ENCODE measurements at places on chromosomes 16 and 17. TPM values are rescaled to one million over a fixed set of nuclear protein-coding genes. Genes with fewer than 3 reads are reported as not detected.
A peak's percentile ranks its signal among the peaks of the same experiment; 100 is the strongest.

- no peak for DNase-seq
Observed at GRCh38 chr17:49434821-49435670, 20.4 kb upstream of the PHB1 start.

LIG3 gene
- total RNA-seq: 38.8 TPM

SRCIN1 gene
- total RNA-seq: 10.6 TPM

- DNase-seq: peak; percentile 68
Observed at GRCh38 chr17:10738521-10739258, 8.9 kb upstream of the TMEM220 start.

DNA sequence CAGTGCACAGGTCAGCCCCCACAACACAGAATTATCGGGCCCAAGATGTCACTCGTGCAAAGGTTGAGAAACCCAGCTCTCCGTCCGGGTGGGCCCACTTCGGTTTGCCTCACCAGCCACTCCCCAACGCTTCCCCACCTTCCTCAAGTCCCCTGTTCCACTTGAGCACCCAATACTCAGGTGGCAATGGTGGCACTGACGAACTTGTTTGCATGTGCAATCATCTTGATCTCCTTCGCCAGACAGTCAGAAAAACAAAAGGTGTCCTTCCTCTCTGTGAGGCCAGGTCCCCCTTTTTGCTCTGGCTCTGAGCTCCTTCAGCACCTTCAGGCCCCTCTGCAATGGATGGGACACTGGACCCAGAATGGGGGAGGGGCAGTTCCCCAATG is 3.7 kb downstream of the GGA2 start:
- DNase-seq: peak; percentile 80

DNA sequence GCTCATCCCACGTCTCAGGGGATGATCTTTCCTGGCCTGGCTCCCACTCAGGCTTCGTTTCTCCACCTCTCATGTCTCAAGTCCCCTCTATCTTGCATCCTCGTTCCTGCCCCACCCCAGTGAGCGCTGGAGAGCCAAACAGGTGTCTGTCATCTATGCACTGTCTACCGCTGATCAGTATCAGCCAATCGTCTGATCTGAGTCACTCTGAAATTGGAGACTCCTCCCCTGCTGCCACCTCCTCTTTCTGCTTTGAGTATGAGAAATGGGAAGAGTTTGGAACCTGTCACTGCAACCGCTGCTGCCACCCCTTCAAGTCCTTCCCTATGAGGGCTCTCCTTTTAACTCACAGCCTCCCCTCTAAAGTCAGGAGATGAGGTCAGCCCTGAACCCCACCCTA is 28.0 kb downstream of the FZD2 start:
- no peak for DNase-seq

SOCS3 gene
- 125 TPM for total RNA-seq

CRISPLD2 gene
- 319 TPM for total RNA-seq

METTL2A gene
- 15.5 TPM for total RNA-seq

DNA sequence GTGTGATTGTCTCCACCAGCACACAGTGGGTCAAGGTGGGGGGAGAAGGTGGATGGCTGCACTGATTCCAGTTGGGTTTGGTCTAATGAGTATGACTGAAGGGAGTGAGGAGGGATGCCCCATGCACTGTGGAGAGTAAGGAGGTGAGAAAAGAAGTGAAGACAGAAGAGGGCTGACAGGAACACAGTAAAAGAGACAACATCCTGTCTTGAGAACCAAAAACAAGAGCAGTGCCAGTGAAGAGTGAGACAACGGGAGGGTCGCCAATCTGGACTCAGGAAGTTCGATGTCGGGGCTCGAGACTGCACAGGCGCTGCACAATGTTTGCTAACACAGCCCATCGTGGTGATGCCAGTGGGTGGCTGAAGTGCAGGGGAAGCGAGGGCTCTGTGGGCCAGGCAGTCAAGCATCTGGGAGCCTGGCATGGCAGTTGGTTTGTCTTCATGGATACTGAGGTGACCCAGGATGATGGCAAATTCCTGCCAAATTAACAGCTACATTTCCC is 34.1 kb downstream of the DUSP14 start:
- no peak for DNase-seq

DNA sequence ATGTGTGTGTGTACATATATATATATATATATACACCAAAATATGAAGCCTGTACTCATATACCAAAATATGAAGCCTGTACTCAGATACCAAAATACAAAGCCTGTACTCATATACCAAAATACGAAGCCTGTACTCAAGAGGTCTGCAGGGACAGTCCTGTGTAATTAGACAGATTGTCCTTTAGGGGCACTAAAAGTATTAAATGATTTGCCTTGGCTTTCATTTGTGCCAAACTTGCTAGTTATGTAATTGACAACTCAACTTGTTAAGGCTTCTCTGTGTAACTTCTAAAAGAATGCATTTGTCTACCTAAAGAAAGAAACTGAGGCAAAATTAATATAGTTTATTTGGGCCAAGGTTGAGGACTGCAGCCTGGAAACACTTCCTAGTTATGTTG is 30.8 kb upstream of the DHX40 start:
- no peak for DNase-seq

GRCh38 chr17:38871247-38872015 is 1.6 kb downstream of the LASP1 start:
- peak; percentile 89 for DNase-seq

GRCh38 chr17:57622683-57623433 is 122.2 kb downstream of the CCDC182 start:
- no peak for DNase-seq

DNA sequence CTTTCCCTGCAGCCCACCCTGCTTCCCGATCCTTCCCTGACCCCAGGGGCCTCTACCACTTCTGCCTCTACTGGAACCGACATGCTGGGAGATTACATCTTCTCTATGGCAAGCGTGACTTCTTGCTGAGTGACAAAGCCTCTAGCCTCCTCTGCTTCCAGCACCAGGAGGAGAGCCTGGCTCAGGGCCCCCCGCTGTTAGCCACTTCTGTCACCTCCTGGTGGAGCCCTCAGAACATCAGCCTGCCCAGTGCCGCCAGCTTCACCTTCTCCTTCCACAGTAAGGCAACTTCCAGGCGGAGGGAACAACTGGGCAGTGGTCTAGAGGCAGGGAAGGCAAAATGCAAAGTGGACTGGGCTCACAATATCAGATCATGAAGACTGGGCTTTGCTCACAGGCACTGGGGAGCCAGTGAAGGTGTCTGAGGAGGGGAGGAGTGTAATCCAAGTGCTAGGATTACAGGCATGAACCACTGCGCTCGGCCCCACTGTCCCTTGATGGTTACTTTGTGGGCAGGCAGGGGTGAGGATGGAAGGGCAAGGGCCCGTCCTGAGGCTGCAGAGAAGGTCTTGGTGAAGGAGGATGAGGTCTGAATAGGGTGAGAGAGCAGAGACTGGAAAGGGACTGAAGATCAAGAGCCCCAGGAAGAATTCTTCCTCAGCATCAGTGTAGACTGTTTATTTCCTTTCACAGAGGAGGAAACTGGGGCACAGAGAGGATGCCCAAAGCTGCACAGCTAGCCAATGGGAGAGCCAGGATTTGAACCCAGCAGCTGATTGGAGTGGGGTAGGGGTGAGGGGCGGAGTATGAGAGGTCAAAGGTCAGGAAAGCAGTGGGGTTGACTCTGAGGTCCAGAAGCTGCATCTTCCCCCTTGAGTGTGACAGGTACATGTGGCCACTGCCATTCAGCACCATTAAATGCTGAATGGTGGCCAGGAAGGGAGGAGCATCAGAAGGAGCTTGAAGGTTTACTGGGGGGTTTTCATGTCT is 16.5 kb upstream of the ADGRG3 start:
- DNase-seq: no peak

DNA sequence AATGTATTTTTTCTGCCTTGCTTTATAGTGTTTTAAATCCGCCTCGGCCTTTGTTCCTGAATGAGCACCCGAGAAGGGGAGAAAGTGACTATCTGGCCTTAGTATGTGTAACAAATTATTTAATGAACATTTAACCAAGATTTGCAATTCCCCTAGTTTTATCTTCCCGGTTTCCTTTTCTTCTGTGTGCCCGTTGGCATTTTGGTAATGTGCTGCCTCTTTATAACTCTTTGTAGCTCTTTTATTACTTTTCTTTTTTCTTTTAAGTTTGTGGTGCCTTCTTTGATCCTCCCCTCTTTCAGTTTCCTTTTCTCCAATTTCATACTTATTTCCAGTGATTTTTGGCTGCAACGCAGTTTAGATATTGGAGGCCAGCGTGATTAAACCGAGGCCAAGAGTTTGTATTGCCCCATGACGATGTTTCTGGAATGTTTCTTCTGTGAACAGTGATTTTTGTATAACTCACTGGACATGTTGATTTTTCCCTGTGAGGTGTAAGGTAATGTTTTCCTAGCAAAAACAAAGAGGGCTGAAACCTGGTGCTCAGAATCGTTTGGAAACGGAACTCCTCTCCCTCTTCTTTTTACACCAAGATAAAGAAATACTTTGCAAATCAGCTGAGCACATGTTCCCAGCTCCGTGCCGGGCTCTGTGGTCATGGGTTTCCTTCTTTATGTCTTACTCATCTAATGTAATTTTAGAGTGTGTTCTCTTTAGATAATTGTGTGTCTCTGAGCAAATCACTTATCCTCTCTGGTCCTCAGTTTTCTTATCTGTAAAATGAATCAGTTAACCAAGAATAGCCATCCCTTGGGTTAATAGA is 344.3 kb downstream of the WWOX start:
- no peak for DNase-seq

IRX5 gene
- not detected for total RNA-seq

CHST6 gene
- total RNA-seq: 22.3 TPM

DNA sequence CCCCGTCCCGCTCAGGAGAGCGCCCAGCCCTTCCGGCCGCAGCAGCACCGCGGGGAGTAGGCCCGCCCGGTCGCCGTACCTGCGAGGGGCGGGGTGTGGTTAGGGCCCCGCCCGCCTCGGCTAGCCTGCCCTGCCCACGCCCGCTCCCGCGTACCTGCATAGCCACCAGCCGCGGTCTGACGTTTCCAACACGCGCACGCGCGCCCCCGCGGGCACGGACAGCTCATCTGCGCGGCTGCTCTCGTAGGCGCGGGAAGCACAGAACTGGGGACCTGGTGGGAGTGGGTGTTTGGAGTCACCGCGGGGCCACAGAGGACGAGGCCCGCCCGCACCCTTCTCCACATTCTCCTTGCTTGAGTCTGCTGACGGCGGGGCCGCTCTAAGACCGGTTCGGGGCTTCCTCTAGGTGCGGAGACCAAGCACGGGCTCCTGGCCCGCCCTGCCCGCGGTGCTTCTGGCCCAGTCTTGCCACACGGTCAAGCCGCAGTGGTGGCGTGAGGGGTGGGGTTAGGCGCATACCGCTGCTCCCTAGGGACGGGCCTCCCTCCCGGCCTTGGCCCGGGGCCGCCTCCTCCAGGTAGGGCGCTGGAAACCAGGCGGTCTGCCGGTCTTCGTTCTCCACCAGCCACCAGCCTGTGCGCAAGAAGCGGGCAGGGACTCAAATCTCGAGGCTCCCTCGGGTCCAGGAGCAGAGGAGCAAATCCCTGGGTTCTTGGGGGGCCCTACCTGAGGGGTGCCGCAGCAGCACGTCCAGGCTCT is 1.8 kb downstream of the NOXO1 start:
- peak; percentile 96 for DNase-seq

GRCh38 chr16:1665829-1666228 is 12.2 kb upstream of the JPT2 start:
- no peak for DNase-seq

DNA sequence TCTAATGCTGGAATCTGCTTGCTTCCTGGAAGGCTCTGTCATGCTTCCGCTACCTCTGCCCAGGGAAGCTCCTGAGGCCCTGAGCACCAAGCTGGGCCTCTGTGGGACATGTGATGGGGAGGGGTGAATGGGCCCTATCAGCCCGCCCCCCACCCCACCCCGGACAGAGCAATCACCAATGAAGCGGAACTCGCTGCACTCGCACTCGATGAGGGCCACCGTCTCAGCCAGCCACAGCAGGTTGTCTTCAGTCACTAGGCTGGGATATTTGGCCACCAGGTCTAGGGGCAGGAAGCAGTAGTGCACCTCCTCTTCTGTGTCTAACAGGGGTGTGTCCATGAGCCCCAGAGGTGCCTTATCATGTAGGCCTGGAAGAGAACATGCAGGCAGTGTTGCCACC is 23.6 kb downstream of the KCTD19 start:
- no peak for DNase-seq

HS3ST3B1 gene
- 5.4 TPM for total RNA-seq

DNA sequence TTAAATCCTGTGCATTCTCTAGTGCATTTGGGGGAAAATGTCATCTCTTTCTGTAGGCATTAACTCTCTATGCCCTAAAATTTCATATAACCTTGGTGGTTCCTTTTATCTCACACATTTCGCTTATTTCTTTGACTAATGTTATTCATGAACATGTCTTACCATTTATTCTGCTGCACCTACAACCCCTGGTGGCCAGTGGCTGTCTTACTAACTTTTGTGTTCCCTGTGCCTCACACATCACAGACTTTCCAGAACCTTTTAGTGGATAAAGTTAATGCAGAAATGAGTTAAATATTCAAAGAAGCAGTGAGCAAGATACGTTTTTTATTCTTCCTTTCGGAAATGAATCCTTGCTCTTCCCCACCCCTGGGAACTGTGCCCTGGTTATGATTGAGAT is 111.9 kb downstream of the CDH13 start:
- no peak for DNase-seq

DNA sequence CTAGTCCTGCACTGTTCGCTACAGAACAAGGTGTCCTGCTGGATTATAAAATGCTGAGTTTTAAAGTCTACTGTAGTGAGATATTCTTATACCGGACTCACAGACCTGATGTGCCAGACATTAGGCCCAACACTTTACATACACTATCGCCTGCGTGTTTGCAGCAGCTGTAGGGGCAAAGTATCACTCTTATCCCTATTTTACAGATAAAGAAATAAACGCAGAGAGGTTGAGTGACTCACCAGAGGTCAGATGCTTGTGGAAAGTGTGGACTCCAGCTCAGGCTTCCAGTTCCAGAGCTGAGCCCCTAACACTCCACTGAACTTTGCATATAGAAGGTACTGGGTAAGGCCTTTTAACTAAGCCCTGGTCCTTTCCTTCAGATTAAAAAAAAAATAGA is 47.4 kb downstream of the PLXDC1 start:
- DNase-seq: no peak

GRCh38 chr16:66984892-66985311 is 3.5 kb upstream of the CES4A start:
- no peak for DNase-seq

FBXW10B gene
- 8.3 TPM for total RNA-seq

CCL14 gene
- total RNA-seq: 8.3 TPM

RNU2-1 gene
- not detected for total RNA-seq

GRCh38 chr16:85735225-85735635 is 15.7 kb downstream of the C16orf74 start:
- DNase-seq: peak; percentile 90

FBXL20 gene
- total RNA-seq: 34.7 TPM

- DNase-seq: no peak
Observed at GRCh38 chr16:50605733-50606430, 57.7 kb downstream of the NKD1 start.

Measured in Peyer's patch (tissue), 4 donors.